ENCODE measurements at places on chromosomes 4 and X. TPM values are rescaled to one million over a fixed set of nuclear protein-coding genes. Genes with fewer than 3 reads are reported as not detected.

- H3K27ac ChIP-seq = no peak overlapping the region
- no peak overlapping the region for H3K4me3 ChIP-seq
- peak; percentile 33 for DNase-seq
- no peaks in the 10 kb centered on the region for H3K4me1 ChIP-seq
- no peaks in the 10 kb centered on the region for H3K36me3 ChIP-seq
Observed at GRCh38 chr4:8917868-8918783, 46.5 kb upstream of the HMX1 start.

DNA sequence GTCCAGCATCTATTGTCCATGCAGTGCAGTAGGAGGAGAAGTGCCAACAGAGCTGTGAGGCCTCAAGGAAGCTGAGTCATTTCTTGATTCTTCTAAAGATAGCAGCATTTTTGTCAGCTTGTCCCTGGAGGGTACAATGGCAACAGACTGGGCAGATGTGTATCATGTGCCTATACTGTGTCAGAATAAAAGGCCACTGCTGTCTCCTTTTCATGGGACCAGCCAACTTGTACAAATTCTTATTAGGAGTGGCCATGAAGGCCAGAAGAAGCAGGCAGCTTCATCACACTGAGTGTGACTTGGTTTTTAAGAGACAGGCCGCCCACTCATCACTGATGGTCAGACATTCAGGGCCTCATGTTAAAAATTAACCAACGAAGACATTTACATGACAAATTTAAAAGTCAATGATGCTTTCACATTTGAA lies 185.0 kb upstream of the FAM241A start:
- no peak for DNase-seq
- no peaks in the 10 kb centered on the region for H3K27me3 ChIP-seq
- no peak overlapping the region for H3K4me3 ChIP-seq
- no peaks in the 10 kb centered on the region for H3K36me3 ChIP-seq

DNA sequence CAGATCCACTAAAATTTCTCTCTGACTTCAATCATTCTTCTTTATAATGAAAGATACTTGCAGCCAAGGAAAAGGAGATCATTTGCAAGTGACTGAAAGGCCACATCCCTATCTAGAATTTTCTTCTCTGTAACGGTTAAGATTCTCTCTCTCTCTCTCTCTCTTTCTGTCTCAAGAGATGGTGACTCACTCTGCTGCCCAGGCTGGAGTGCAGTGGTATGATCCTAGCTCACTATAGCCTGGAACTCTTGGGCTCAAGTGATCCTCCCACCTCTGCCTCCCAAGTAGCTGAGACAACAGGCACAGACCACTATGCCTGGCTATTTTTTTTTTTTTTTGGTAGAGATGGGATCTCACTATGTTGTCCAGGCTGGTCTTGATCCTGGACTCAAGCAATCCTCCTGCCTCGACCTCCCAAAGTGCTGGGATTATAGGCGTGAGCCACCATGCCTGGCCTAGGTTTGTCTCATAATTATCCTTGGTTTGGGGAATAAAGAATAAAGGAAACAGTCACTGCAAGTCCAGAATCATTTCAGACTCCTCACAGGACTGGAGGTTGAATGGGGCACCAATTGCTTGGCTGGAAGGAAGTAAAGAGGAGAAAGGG lies 33.3 kb upstream of the GALNT7 start:
- H3K4me1 ChIP-seq = no peaks in the 10 kb centered on the region
- H3K27ac ChIP-seq = no peak overlapping the region
- no peak overlapping the region for H3K4me3 ChIP-seq
- DNase-seq = no peak
- no peaks in the 10 kb centered on the region for H3K27me3 ChIP-seq

STBD1 gene
- total RNA-seq = 24.0 TPM

PAGE2B gene
- not detected for total RNA-seq

All from breast epithelium (tissue), 4 donors.